NCI-H82 (cell line): ENCODE measurements at places on chromosomes 3 and 15.

DNA sequence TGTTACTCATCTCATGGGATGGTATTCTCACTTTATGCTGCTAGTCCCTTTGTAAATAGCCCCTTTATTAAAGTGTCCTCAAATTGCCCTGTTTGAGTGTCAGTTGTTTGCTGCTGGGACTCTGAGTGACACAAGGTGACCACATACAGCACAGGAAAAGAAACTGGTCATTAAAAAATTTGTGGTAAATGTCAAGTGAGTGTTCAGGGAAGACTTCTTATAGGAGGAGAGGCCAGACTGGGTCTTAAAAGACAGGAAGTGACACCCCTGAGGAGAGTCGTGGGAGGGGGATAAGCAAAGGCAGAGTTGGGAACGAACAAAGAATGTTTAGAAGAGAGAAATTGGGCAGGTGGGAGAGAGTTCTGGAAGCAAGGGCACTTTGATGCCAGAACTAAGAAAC, 35.2 kb downstream of the CCR3 start:
- DNase-seq = no peak

- DNase-seq = no peak
Observed at GRCh38 chr3:129404130-129404529, 24.3 kb downstream of the EFCAB12 start.

GRCh38 chr3:183584246-183584913, 28.9 kb upstream of the KLHL6 start:
- DNase-seq = peak; percentile 80

DNA sequence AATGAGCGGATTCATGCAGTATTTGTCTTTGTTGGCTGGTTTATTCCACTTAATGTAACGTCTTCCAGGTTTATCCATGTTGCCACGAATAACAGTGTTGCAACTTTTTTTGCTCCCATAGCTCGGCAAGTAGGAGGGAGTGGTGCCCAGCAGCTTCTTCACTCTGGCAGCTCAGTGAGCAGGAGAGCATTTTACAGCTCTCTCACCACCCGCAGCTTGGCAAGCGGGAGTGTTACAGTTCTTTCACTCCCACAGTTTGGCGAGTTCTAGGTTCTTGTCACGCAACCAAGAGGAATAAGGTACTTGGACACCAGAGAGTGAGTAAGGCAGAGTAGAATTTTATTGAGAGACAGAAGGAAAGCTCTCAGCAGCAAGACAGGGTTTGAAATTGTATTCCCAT, 935.2 kb downstream of the TBL1XR1 start:
- no peak for DNase-seq

DNA sequence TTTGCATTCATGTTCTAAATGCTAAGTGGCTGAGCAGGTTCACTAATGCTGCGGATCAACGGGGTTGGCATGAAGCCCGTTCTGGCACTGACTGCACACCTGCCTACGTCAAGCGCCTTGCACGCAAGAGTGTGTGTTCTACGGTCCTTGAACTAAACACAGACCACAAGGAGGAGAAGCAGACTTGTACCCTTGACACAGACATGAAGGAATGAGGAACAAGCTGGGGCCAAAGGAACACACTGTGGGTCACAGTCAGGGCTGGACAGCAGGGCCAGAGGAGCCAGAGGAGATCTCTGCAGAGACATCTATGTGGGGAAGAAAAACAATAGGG, 48.0 kb upstream of the LDHAL6B start:
- DNase-seq = no peak

GRCh38 chr3:4806535-4807108, 172.6 kb upstream of the BHLHE40 start:
- no peak for DNase-seq

DNA sequence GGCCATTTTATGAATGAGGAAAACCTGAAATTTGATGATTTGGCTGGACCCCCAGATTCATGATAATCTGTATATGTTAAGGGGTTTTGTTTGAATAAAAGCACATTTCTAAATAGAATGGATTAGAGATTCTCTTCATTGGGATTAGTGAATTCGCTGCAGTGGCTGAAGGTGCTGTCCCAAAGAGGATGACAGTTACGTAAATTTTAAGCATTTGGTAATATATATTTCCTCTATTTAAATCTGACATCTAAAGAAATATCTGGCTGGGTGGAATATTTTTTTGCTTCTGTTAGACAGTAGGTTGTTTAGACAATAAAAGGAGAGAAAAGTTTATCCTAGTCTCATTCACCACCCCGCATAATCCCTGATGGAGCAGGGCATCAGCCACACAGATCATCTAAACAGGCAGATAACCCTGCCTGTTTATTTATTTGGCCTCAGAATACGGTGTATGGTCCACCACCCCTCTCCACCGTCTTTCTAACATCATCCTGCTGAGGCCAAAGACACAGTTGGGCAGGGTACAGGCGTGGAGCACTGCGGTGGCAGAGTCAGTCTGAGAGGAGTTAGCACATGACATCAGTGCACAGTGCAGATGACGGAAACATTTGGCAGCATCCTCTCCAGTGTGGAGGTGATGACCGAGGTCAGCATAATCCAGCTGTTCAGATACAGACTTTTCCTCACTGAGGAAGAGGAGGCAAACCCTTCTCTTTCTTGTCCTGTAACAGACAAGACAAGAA, 20.4 kb upstream of the NFKBIZ start:
- DNase-seq = no peak

DNA sequence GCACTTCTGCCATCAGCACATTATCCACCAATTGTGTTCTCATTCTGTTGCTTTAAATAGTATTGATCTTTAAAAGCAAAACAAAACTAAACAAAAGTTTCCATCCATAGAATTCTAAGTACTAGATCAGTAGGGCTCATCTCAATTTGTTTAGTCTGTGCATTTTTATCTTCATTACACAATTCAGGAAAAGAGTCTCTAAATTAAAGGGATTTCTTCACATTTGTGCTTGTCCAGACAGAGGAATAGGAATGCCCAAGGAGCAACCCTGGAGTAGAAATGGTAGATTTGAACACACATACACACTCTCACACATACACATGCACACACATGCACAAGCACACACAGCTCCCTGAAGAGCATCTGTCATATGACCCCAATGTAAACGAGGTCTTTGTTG, 21.4 kb downstream of the LMCD1 start:
- DNase-seq = no peak

DNA sequence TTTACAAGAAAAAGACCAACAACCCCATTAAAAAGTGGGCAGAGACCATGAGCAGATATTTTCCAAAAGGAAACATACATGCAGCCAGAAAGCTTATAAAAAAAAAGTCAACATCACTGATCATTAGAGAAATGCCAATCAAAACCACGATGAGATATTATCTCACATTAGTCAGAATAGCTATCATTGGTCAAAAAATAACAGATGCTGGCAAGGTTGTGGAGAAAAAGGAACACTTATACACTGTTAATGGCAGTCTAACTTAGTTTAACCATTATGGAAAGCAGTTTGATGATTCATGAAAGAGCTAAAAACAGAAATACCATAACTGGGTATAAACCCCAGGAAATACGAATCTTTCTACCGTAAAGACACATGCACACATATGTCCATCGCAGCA, 76.3 kb downstream of the SUCNR1 start:
- no peak for DNase-seq

- peak; percentile 6 for DNase-seq
Observed at GRCh38 chr15:36449084-36449661, 130.3 kb upstream of the CDIN1 start.

DNA sequence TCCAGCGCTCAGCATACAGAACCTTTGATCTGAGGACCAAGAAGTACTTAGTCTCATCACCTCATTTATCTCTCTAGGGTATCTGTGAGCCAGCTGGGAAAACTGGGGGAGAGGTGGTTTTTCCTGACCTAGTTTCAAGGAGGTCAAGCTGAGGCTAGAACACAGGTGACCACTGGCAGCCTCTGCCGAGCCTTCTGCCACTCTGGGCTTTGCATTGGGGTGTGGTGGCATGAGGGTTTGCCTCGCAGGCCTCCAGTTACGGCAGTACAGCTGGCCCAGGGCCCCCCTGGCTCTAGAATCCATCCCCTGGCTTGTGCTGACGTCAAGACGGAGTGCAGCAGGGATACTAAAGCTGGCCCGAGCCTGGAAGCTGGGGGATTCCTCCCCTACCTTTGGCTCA, 34.7 kb upstream of the CDCP1 start:
- peak; percentile 25 for DNase-seq
